Activated T-cell treated with anti-CD3 and anti-CD28 coated beads, Interleukin-2, amount 50 U/mL, for 24 hours (primary cell): ENCODE measurements at places on chromosomes 16 and 17.
A peak's percentile ranks its signal among the peaks of the same experiment; 100 is the strongest.

DNA sequence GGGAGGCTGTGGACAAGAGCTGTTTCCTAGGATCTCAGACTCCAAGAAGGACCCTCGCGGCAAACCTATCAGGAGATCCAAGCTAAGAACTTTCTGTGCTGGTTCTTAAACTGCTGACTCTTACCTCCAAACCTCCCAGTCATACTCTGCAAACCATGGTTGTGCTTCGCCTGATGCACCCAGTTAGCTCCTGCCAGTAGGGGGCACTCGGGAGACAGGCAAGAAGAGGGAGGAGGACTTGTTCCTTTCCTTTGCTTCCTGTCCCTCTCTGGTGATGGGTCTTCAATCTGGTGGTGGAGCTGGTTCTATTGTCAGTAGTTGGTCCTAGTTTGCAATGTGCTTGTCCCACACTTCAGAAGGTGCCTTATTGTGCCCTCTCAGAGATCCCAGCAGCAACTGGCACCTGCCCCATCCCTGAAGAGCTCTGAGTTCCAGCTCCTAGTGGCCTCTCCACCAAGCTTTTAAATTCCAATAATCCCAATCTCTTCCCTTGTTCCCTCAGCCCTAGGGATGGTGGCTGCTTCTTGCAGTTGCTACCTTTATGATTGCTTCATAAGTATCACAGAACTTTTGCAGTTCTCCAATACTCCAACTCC, 113.5 kb upstream of the RPL38 start:
- no peaks in the 10 kb centered on the region for H3K36me3 ChIP-seq
- no peak overlapping the region for H3K4me3 ChIP-seq
- DNase-seq = peak; percentile 50
- H3K4me1 ChIP-seq = no peaks in the 10 kb centered on the region
- H3K27ac ChIP-seq = no peak overlapping the region

DNA sequence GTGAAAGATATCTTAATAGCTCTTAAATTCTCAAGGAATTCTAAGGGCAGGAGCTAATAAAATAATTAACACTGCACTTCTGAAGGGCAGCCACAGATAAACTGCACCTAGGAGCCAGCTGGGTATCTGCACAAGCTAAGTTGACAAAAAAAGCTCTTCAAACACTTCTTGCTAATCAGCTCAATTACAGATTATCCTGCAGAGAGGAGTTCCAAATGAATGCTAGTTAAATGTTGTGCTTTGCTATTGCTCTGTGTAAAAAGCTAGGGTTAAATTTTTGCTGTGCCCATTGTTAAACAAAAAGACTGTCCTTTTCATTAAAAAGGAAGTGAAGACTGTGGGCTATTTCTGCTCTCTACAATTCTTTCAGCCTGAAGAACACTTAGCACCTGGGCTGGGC, 158.5 kb upstream of the SHISA6 start:
- no peaks in the 10 kb centered on the region for H3K27me3 ChIP-seq
- DNase-seq = no peak
- H3K4me1 ChIP-seq = no peaks in the 10 kb centered on the region
- H3K27ac ChIP-seq = no peak overlapping the region

GRCh38 chr17:66682283-66682682, 152.6 kb upstream of the CACNG5 start:
- H3K27ac ChIP-seq = no peak overlapping the region
- no peak for DNase-seq
- H3K4me3 ChIP-seq = no peak overlapping the region
- H3K4me1 ChIP-seq = peaks cover 20% of the 10 kb centered on the region

GRCh38 chr17:64941761-64942160, 22.5 kb upstream of the LRRC37A3 start:
- DNase-seq = no peak
- H3K4me1 ChIP-seq = peaks cover 1% of the 10 kb centered on the region
- H3K27me3 ChIP-seq = no peaks in the 10 kb centered on the region
- H3K27ac ChIP-seq = no peak overlapping the region

DNA sequence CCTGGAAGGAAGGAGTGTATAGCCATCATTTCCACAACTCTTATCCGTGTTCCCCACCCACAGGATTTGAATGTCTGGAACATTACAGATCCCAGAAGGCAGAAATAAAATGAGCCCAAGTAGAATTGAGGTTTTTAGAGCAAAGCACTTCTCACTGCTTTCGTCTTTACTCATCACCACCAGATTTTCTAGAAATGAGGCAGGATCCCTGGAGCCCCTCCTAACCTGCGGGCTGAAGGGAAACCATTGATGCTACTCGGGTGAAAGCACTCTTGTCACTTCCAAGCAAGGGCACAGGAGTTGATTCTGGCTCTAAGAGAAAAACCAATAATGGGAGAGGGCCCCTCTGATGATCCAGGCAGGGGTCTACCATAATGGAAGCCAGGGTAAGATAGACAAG, 2.8 kb upstream of the ALDOC start:
- H3K36me3 ChIP-seq = peaks cover 53% of the 10 kb centered on the region
- peaks cover 31% of the 10 kb centered on the region for H3K4me1 ChIP-seq
- H3K4me3 ChIP-seq = no peak overlapping the region
- DNase-seq = no peak

DNA sequence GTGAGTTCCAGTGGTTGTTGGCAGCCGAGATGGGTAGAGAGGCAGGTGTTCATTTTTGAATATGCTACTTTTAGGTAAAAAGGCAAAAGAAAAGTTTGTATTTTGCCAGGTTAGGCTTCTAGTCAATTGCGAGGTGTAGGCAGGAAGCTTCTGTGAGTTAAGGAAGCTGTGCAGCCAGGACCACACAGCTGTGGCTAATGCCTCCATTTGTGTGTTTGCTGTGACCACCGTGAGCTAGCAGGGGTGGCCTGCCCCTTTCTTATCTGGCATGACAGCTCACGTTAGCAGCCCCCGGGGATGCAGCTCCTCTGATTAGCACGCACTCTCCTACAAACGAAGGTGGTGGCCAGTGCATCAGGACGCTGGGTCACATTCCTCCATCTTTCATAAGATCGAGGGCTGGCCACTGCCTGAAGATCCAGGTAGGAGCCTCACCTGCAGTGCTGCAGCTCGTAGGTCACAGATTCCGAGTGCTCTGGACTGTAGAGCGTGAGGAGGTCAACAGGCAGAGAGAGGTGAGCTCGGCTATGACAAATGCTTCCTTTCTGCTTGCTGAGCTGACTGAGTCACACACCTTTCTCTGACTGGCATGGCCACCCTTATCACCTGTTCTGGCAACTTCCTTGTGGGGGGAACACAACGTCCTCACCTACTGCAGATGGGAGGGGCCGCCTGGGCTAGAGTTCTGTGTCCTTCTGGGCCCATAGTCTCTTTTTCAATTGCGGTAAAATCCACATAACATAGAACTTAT, 244.4 kb downstream of the HS3ST3B1 start:
- H3K4me1 ChIP-seq = peaks cover 8% of the 10 kb centered on the region
- H3K27ac ChIP-seq = no peak overlapping the region
- no peaks in the 10 kb centered on the region for H3K27me3 ChIP-seq
- no peak overlapping the region for H3K4me3 ChIP-seq
- DNase-seq = no peak

GRCh38 chr16:20851601-20852000, 45.3 kb downstream of the REXO5 start:
- no peaks in the 10 kb centered on the region for H3K27me3 ChIP-seq
- peaks cover 7% of the 10 kb centered on the region for H3K4me1 ChIP-seq
- DNase-seq = no peak

GRCh38 chr16:734208-734980, 6.4 kb downstream of the CIAO3 start:
- no peak overlapping the region for H3K27ac ChIP-seq
- no peak overlapping the region for H3K4me3 ChIP-seq
- H3K36me3 ChIP-seq = peaks cover 78% of the 10 kb centered on the region

DNA sequence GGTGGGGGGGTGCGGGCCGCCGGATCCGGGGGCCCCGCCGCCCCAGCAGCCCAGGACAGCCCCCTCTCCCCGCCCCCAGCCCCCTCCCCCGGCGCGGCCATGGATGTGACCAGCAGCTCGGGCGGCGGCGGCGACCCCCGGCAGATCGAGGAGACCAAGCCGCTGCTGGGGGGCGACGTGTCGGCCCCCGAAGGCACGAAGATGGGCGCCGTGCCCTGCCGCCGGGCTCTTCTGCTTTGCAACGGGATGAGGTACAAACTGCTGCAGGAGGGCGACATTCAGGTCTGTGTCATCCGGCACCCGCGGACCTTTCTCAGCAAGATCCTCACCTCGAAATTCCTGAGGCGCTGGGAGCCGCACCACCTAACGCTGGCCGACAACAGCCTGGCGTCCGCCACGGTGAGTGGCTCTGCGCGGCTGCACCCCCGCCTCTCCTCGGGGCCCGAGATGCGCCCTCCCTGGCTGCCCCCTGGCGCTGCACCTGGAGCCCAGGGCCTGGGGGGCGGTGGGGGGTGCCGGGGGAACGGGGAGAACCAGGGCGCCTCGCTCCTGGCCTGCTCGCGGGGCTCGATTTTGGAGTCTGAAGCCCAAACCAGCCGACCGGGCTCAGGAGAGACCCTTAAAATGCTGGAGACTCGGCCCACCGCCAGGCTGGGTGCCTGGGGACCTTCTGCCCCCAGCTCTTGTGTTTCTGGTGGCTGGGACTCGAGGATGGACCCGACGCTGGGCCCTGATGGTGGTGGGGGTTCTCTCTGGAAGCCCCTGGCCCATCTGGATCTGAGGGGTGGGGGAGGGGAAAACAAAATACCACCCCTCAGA, 744 bp downstream of the CMIP start:
- H3K36me3 ChIP-seq = peaks cover 14% of the 10 kb centered on the region
- DNase-seq = peak; percentile 72
- peak overlapping the region; percentile 84 for H3K27ac ChIP-seq
- peaks cover 51% of the 10 kb centered on the region for H3K4me1 ChIP-seq

GRCh38 chr17:58019521-58019920, 12.5 kb upstream of the SRSF1 start:
- no peak overlapping the region for H3K4me3 ChIP-seq
- no peaks in the 10 kb centered on the region for H3K36me3 ChIP-seq
- H3K4me1 ChIP-seq = no peaks in the 10 kb centered on the region

DNA sequence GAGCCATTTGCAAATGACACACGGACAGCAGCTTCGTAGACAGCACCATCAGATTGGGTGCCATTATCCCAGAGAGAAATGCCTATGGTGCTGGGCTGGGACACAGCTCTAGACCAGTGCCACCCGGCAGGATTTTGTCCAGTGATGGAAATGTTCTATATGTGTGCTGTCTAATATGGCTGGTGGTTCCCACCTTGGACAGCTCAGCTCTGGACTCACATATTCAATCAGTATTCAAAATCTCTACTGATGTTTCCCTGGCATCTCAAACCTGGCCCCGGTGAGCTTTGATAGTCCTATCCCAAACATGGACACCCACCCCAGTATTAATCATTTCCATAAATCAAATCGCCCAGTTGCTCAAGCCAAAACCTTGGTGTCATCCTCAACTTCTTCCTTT, 23.0 kb downstream of the FA2H start:
- H3K27ac ChIP-seq = no peak overlapping the region
- peaks cover 5% of the 10 kb centered on the region for H3K27me3 ChIP-seq

DNA sequence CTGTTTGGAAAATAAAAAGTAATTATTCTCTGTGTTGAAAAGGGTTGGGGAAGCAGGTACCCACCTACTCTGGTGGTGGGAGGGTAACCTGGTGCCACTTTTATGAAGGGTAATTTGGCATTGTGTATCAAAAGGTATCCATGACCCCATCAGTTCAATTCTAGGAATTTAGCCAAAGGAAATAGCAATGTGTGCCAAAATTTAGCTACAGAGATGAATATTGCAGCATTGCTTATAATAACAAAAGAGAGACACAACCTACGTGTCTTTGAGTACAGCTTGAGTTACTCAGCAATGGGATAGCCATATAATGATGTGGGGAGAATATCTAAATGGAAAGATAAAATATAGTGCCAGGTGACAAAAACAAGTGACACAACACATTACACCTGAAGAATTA, 170.7 kb downstream of the NTN1 start:
- H3K4me3 ChIP-seq = no peak overlapping the region
- H3K27me3 ChIP-seq = peaks cover 7% of the 10 kb centered on the region
- H3K4me1 ChIP-seq = no peaks in the 10 kb centered on the region
- H3K27ac ChIP-seq = no peak overlapping the region
- H3K36me3 ChIP-seq = no peaks in the 10 kb centered on the region
